Putamen (tissue), 1 donor: ENCODE measurements at places on chromosomes 4 and X.

GRCh38 chr4:7206911-7207567 is 14.7 kb downstream of the SORCS2 start:
- peak; percentile 58 for DNase-seq

GRCh38 chr4:143302536-143302935 is 34.1 kb upstream of the GAB1 start:
- DNase-seq = no peak

DNA sequence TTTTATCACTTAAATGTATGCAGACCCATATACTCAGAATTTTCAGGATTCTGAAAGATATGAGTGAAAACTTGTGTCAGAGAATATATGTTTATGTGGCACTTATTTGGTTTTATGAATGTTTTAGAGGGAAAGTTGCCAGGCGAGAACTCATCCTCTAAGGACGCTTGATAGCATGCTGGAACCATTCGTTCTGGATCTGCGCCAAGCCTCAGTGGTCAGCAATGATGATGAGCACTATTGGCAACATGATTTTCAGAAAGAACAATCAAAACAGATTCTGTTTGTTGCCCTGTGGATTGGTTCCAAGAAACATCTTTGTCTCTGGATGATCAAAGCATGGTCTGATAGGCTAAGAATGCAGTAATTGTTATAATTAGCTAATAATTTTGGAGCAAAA is 32.1 kb upstream of the RAPGEF2 start:
- peak; percentile 47 for DNase-seq

GRCh38 chrX:30590368-30590767 is 12.8 kb upstream of the TASL start:
- DNase-seq = no peak

- peak; percentile 19 for DNase-seq
These were observed 27.1 kb downstream of the CFAP299 start for GRCh38 chr4:80362578-80363181.

DNA sequence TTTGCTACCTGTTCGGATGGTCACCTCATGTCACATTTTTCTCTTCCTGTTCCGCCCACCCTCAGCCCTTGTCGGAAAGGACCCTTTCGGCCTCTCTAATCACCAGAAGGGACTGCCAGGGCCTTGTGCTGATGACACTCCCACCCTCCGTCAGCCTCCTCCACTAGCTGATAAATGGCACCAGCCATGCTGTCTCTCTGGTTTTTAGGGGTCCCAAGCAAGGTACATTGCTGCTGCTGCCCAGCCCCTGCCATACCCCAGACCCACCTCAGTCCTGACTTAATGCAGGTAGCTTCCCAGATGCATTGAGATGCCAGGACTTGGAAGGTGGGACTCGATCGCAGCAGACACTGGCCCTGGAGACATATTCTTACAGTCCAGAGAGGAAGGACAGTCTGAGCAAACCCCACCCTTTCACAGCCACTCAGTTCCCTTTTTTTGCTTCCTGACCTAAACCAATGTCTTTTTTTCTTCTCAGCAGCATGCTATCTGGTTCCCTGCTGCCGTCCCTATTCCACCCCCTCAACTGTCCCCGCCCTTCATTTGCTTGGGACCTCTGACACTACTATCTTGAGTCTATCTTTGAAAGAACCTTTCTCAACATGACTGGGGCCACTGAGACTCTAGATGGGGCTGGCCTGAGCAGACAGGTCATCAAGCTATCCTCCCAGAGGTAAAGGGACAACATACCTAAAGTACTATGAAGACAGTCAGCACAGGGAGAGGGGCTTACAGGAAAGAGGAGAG is at the start of gene BTK:
Gene BTK, minus strand, starts transcription at position 397 of the 747 bp plus-strand sequence. CDS start 10,907 bp downstream, outside the sequence.
- DNase-seq = no peak

DNA sequence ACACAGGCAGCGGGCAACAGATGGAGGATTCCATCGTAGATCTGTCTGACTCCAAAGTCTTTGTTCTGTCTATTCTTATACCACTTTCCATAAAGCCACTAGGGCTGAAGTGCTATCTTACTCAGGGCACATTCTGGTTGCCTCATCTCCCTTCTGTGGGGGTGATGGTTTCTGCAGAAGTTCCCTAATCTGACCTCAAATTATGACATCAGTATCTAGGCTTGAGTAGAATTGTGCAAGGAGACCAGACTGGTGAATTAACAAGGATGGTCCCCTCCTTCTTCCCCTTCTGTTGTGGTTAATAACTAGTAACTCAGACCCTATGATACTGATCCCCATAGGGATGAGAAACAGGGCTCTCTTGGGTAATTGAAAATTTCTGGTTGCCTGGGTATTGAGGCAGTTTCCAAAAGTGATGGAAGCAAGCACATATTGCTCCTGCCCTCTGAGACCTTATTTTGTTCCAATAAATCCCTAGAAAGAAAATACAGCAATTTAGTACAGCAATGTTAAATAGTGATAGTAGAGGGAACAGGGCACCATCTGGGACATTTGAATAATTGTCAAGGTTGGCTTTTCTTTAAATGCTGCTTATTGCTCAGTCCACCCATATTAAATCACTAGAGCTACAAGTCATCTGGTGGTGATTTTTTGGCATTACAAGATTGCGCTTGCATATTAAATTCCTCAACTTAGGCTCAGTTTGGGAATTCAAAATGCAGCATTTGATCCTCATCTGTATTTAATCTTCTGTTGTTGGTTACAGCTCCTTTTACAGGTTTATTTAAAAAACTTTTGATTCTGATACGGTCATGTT is 57.3 kb upstream of the AP1S2 start:
- DNase-seq = no peak

DNA sequence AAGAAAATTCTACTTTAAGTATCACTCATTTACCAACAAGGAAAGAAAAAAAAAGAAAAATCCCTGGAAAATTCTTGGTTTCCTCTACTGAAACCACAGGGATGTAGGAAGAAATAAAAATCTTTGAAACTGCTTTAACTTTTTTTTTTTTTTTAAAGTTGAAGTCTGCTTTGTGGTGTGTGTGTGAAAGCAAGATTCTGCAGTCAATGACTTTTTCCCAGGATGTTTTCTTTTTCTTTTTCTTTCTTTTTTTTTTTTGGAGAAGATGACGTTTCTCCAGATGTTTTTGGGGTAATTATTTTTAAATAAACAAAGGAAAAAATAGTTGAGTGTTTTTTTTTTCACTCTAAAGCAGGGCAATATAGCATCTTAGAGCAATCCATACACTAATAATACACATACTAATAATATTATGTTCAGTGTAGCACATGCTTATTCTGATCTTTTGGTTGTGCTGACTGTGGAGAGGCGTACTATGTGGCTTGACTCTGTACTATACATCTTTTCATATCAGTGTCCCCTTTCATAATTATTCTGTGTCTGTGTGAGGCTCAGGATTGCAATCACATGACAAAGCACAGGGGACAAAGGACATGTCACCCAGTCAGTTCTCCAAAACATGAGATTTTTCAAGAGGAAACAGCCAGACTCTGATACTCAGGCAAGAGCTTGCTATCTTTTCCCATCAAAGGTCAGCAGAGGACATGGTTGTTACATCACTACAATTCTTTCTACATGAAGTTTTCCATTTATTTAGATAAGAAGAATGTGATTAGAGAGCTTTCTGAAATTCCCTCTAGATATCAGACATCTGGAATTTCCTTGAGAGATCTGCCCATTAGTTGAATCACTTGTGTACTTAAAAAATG is 111.0 kb downstream of the PDE5A start:
- no peak for DNase-seq

DNA sequence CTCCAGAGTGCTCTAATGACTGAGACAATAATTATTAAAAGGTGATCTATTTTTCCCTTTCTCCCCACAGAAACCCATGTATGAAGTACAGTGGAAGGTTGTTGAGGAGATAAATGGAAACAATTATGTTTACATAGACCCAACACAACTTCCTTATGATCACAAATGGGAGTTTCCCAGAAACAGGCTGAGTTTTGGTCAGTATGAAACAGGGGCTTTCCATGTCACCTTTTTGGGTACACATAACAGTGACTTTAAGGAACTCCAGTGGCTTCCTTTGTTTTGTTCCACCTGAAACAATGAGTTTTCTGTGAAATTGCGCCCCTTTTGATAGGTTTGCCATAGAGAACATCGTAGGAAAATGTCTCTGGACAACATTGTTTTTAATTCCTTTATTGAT is 69.6 kb downstream of the KIT start:
- DNase-seq = no peak

- DNase-seq = no peak
These were observed 442.7 kb downstream of the RPA4 start for GRCh38 chrX:97326456-97326855.
